MCF 10A (cell line): ENCODE measurements at places on chromosomes 4 and X. TPM values are rescaled to one million over a fixed set of nuclear protein-coding genes. Genes with fewer than 3 reads are reported as not detected.

DNA sequence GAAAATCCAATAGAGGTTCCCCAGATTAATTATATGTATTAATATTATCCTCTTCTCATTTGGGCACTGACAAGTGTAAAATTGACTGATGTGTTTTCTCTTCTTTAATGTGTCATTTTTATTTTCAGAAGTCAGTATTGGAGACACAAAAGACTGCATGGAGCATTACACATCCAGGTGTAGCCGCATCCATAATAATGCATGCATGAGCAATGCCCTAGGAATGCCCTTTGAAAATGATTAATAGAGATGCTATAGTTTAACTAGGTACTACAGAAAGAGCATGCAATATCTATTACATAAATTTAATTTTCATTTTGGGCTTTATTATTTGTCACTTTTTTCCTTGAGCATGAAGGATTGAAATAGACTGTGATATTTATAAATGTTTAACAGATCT is 509.9 kb downstream of the SPOCK3 start:
- DNase-seq, result peak; percentile 14

GRCh38 chrX:40953369-40953768 is 131.9 kb upstream of the USP9X start:
- DNase-seq, result no peak

GRCh38 chrX:13666836-13667235 is 13.9 kb downstream of the TCEANC start:
- DNase-seq, result no peak

The EDA gene
- 1.1 and 1.3 TPM in 2 replicates for total RNA-seq

GRCh38 chr4:47383829-47384427 is 79.6 kb downstream of the COMMD8 start:
- peak; percentile 45 for DNase-seq

The DIPK2B gene
- not detected in 2 replicates for total RNA-seq

DNA sequence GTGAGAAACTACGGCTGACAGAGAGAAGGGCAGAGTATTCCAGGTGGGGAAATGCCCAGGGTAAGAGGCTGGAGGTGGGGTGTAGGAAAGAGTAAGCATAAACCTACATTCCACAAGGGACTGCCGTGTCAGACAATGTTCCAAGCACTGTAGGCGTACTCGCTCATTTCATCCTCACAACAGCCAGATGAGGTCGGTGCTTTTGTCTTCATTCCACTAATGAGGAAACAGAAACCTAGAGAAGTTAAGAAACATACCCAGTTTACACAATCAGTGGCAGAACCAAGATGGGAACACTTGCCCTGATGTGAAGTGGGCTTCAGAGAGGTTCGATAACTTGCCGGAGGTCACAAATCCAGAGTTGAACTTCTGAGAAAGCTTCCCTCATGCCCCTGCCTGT is 4.6 kb downstream of the SASH3 start:
- no peak for DNase-seq

DNA sequence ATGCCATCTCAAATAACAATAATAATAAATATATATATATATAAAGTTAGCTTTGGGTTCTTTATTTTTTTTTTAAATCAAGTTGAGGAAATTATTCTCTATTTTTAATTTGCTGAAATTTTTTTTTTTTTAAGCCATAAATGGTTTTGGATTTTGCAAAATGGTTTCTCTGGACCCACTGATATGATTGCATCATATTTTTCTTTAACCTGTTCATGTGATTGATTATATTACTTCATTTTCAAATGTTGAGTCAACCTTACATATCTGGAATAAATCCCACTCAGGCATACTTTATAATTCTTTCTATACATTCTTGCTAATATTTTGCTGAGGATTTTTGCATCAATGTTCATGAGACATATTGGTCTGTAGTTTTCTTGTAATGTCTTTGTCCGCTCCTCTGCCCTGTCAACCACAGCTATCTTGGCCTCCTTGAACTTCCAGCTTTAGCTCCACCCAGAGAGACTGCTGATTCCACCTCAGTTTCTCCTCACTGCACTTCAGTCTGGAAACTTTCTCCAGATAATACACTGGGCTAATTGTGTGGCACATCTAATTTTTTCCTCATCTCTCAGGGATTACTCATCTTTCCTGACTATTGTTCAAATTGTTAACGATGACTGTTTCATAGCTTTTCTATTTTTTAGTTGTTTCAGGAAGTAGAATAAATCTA is 160.9 kb upstream of the GIMD1 start:
- DNase-seq, result peak; percentile 6

DNA sequence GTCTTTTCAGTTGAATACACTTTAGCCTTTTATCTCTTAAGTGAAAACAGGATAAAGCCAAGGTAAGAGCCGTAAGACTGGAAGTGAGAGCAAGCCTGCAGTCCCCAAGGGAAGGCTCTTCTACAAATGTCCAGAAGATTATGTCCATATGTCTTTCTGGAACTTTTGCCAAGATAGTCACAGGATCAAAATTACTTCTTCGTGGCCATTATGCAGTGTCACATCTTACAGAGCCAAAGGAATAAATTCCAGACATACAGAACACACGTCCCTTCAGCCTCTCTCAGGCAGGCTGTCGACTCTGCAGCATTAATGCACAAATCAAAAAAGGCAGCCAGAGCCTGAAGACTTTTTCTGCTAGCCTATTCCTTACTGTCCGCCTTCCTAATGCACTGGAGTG is 10.9 kb upstream of the GATB start:
- DNase-seq, result no peak

DNA sequence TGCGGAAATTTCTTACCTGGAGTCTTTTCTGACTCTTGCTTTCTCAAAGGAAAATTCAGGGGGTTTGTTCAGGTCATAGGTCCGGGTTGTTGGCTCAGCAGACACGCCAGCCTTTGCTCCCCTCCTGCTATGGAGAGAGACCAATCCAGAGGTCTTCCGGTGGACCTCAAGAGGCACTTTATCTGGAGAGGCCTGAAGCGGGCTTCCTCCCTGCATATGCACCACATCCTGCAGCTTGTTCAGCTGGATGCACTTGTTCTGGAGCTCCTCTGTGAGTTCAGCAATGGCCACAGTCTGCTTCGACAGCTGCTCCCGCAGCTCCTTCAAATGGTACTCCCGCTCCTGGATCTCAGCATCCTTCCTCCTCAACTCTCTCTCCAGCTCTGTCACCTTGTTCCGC is 10.5 kb downstream of the PRKG2 start:
- no peak for DNase-seq

- no peak for DNase-seq
Observed at GRCh38 chr4:147493307-147493706, 12.4 kb downstream of the EDNRA start.

- no peak for DNase-seq
Observed at GRCh38 chr4:28373191-28373590, 1512.5 kb downstream of the STIM2 start.
